ENCODE measurements at places on chromosomes 6 and 20. TPM values are rescaled to one million over a fixed set of nuclear protein-coding genes. Genes with fewer than 3 reads are reported as not detected.

PCSK2 gene
- 2.0 TPM for total RNA-seq

LINC00237 gene
- total RNA-seq: not detected

TREM2 gene
- total RNA-seq: 0.88 TPM

SLC22A2 gene
- not detected for total RNA-seq

MUC22 gene
- not detected for total RNA-seq

SLC4A11 gene
- total RNA-seq: 2.6 TPM

PFDN4 gene
- total RNA-seq: 19.0 TPM

CPXM1 gene
- 0.98 TPM for total RNA-seq

FARS2 gene
- 14.7 TPM for total RNA-seq

PI16 gene
- 2.6 TPM for total RNA-seq

TNXB gene
- 20.1 TPM for total RNA-seq

LAMP5 gene
- total RNA-seq: 0.30 TPM

MCHR2 gene
- total RNA-seq: not detected

PREP gene
- 99.9 TPM for total RNA-seq

ASIP gene
- total RNA-seq: not detected

WFDC10B gene
- not detected for total RNA-seq

TBX18 gene
- total RNA-seq: 0.25 TPM

CCR6 gene
- total RNA-seq: 0.49 TPM

MYBL2 gene
- total RNA-seq: 71.1 TPM

OVOL2 gene
- 22.8 TPM for total RNA-seq

PAK5 gene
- 0.07 TPM for total RNA-seq

PSORS1C2 gene
- total RNA-seq: not detected

GPLD1 gene
- total RNA-seq: 0.84 TPM

MMUT gene
- total RNA-seq: 56.5 TPM

SPAG4 gene
- 5.7 TPM for total RNA-seq

FOXQ1 gene
- 0.82 TPM for total RNA-seq

ARFGEF3 gene
- total RNA-seq: 23.8 TPM

VWA7 gene
- 6.1 TPM for total RNA-seq

WFDC12 gene
- not detected for total RNA-seq

AGER gene
- 10.1 TPM for total RNA-seq

PAQR8 gene
- total RNA-seq: 65.8 TPM

MYLK2 gene
- total RNA-seq: 0.20 TPM

LY86 gene
- total RNA-seq: 1.3 TPM

BMP2 gene
- total RNA-seq: 25.3 TPM

SERAC1 gene
- total RNA-seq: 9.4 TPM

DIDO1 gene
- total RNA-seq: 41.4 TPM

WFDC5 gene
- not detected for total RNA-seq

ADNP gene
- total RNA-seq: 46.8 TPM

B4GALT5 gene
- total RNA-seq: 56.2 TPM

FOXA2 gene
- 29.1 TPM for total RNA-seq

PKIB gene
- total RNA-seq: 63.4 TPM

SYNGAP1 gene
- 5.3 TPM for total RNA-seq

GPR63 gene
- total RNA-seq: 0.96 TPM

PRL gene
- total RNA-seq: not detected

CST2 gene
- total RNA-seq: not detected

FOXC1 gene
- 1.5 TPM for total RNA-seq

LRRC73 gene
- total RNA-seq: 1.1 TPM

TGM2 gene
- 14.5 TPM for total RNA-seq

LAMA2 gene
- total RNA-seq: 3.6 TPM

CPNE1 gene
- 137 TPM for total RNA-seq

Measured in colonic mucosa (tissue), 4 donors.